ENCODE measurements at places on chromosomes 6 and 20.

DNA sequence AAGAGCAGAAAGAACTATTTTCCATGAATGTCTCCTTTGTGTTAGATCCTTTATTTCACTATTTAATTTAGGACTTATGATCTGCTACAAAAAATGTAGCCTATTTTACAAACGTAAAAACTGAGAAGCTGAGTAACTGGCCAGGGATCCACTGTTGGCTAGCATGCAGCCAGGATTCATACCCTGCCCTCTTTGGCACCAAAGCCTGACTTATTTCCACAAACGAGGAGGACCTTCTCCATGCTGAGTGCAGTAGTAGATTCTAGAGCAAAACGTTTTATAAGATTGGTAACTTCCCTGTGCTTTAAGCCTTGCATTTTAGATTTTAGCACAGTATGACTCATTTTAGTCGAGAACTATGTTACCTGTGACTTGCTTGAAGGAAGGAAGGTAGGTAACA is 74.3 kb downstream of the NCOA7 start:
- no peak for DNase-seq

GRCh38 chr20:56922497-56922896 is 293.4 kb downstream of the TFAP2C start:
- no peak for DNase-seq

GRCh38 chr6:3325210-3325609 is 66.5 kb downstream of the PSMG4 start:
- no peak for DNase-seq

DNA sequence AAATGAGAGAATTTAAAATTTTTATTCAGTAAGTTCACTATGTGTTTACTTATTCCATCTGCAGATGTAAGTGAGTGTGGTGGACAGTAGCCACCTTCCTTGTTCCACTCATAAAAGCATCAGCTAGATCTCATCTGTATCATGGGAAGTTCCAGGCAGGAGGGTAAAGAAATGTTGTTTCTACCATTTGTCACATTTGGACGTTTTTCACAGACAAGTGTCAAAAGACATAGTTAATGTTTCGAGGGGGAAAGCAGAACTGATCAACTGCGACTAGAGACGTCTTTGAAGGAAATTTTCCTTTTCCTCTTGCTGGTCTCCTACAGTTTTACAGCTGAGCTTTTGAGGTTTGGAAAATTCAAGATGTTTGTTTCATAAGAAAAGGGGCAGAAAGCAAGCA is 55.9 kb upstream of the ISM1 start:
- no peak for DNase-seq

DNA sequence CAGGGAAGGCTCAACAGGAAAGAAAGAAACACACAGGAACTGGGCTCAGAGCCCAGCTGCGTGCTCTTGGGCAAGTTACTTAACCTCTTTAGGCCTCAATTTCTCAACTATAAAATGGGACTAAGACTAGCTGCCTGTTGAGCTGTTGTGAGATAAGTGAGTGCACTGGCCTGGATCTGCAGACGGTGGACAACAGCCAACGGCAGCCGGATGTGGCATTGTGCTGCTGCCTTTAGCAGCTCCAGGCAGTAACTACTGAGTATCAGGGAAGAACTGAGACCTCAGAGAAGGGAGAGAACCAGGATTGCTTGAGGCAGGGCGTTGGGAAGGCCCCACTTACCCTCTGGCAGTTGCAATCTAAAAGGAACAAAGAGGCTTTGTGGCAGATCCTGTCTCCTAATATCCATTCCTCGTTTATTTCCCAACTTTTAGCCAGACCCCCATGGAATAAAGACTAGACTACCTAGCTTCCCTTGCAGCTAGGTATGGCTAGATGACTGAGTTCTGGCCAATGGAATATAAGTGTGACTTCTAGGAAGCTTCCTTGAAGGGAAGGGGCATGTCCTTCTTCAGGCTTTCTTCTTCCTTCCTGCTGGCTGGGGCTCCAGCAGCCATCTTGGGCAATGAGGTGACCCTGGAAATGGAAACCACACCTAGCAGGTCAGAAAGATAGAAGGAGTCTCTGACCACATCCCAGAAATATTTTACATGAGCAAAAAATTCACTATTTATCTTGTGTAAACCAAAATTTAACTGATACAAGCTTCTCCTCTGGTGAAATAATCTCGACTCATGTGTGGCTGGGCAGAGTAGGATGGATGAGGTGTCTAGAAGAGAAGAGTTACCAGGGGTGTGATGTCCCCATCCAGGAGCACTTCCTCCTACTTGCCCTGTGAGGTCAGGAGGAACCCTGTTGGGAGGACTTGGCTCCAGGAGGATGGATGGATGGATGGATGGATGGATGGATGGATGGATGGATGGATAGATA is 67.6 kb downstream of the MRPL14 start:
- DNase-seq = no peak

- DNase-seq = no peak
Observed at GRCh38 chr20:3107464-3108025, 23.0 kb upstream of the AVP start.

DNA sequence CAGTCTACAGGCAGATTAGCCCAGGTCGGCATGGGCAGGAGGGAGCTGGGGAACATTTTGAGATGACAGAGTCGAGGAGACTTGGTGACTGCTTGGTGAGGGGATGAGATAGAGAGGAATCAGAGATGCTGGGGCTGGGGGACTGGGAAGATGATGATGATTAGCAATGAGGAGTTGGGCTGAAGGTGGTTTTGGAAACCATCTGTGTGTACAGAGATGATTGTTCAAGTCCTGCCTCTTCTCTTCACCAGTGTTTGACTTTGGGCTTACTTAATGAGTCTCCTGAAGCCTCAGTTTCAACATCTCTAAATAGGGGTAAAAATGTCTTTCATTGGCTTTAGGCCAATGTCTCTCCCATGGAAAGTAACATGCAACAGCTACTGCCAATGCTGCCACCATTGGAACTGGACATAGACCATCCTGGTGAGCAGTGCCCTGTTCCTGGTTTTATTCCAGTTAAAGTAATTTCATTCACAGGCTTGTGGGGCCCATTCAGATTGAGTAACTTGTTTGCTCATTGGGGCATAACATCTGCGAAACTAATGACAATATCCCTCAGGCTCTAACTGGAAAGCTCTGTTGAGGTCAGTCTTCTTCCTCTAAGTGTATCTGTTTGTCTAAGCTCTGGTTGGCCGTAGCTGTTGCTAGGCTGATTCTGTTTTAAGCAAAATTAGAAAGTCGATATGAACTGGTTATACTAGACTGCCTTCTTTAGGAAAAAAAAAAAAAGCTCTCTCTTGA is 99.1 kb downstream of the ARMC2 start:
- DNase-seq = peak; percentile 97

- DNase-seq = no peak
Observed at GRCh38 chr6:91083211-91083610, 496.3 kb upstream of the MAP3K7 start.

DNA sequence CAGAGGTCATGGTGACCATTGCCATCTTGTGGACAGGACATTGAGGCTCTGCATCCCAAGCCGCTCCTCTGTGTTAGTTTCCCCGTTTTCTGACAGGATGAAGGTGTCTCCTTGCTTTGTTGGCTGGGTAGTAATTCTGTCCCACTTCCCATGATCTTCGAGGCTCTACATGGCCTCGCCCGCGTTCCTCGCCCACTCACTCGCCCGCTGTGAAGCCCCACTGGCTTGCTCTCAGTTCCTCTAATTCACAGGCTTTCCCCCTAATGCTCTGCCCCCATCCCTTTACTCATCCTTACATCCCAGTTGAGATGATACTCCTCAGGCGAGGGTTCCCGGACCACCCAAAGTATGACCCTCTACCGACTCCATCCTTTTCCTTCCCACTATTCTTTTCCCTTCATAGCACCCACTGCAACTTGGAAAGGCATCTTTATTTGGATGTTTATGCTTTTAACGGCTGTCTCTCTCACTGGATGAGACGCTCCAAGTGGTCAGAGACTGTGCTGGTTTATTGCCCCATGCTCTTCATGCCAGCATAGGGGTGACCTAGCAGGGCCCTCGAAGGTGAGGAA is 511 bp upstream of the SLC35B2 start:
- no peak for DNase-seq

DNA sequence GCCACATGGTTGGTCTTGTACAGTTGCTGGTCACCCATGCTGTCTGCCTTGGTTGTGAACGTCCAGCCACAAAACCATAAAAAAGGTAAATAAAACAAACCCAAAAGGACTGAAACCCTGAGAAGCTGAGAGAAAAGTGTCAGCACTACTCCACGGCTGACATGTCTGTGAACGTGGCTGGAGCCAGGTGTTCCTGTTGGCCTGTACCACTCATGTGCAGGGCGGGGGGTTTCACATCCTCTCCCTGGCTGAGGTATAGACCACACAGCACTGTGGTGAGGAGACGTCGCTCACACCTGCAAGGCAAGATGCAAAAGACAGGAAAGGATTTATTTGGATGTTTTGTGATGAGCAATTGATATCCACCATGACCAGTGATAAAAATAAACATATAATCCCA is 51.9 kb upstream of the MRPS10 start:
- DNase-seq = no peak

- no peak for DNase-seq
Observed at GRCh38 chr20:4445784-4446183, 275.9 kb upstream of the PRND start.

GRCh38 chr6:56860475-56860874 is 94.4 kb upstream of the BEND6 start:
- no peak for DNase-seq

DNA sequence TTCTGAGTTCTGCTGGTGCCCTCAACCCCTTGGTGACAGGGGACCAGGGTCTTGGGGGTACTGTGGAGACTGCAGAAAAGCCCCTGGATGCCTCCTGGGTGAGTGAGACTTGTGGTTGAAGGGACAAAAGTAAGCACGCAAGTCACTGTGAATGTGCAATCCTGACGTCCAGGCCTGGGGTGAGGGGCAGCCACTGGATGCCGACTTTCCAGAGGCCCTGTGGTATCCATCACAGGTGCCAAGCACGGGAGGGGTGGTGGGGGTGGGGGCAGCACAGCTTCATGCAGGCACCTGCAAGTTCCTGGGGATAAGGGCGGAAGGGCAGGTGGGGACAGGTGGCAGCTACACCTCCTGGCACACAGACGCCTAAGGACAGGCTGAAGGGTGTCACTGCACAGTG is 20.1 kb upstream of the UBE2V1 start:
- DNase-seq = no peak

- no peak for DNase-seq
Observed at GRCh38 chr6:127289934-127290333, 23.3 kb downstream of the RNF146 start.

GRCh38 chr20:32229251-32229747 is 21.6 kb downstream of the POFUT1 start:
- DNase-seq = no peak

DNA sequence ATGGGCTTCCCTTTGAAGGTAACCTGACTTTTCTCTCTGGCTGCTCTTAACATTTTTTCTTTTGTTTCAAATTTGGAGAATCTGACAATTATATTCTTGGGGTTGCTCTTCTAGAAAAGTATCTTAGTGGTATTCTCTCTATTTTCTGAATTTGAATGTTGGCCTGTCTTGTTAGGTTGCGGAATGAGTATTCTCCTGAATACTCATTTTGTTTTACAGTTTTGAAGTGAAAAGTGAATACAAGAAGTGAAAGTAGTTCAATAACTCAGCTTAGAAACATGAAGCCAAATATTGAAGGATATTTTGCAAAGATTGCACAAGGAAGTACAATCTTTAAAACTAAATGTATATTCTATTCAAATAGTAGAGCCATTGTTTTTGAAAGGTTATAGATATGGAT is 120.2 kb upstream of the MAP3K4 start:
- no peak for DNase-seq

DNA sequence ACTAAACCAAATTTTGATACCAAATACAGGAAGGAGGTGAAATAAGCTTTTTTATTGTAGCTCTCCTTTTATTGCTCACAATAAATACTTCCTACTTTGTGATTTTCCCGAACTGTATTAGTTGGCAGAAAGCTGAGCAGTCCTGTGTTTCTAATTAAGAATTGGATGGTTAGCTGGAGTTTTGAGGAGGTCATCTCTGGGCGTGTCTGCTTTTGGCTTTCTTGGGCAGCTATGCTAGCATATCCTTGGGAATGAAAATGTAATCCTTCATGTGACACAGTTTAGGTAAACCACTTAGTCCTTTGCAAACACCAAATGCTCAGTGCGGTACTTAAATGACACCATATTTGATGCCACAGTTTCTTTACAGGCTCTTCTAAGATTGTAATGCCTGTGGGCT is 67.5 kb downstream of the MTHFD1L start:
- no peak for DNase-seq

DNA sequence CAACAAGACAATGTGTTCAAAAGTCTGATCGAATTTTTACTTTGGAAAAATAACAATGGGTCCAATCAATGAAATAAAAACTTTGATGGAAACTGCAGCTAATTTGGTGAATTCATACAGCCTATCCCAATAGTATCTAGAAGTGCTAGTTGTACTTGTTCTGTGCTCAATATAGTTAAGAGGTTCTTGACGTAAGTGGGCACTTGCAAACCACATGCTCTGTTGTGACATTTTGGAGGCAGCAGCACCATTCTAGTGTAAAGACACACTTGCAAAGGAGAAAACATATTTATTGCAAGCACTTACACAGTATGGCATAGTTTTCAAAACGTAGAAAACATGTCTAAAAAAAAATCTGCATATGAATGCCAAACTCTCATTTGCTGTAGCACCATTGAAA is 6.7 kb upstream of the KLHL31 start:
- no peak for DNase-seq

- no peak for DNase-seq
Observed at GRCh38 chr6:46772762-46773161, 20.4 kb upstream of the MEP1A start.

GRCh38 chr6:55003719-55004430 is 157.3 kb downstream of the FAM83B start:
- no peak for DNase-seq

GRCh38 chr6:124055963-124056362 is 252.3 kb downstream of the NKAIN2 start:
- DNase-seq = no peak

GRCh38 chr6:138817799-138818198 is 21.9 kb downstream of the ECT2L start:
- peak; percentile 100 for DNase-seq

DNA sequence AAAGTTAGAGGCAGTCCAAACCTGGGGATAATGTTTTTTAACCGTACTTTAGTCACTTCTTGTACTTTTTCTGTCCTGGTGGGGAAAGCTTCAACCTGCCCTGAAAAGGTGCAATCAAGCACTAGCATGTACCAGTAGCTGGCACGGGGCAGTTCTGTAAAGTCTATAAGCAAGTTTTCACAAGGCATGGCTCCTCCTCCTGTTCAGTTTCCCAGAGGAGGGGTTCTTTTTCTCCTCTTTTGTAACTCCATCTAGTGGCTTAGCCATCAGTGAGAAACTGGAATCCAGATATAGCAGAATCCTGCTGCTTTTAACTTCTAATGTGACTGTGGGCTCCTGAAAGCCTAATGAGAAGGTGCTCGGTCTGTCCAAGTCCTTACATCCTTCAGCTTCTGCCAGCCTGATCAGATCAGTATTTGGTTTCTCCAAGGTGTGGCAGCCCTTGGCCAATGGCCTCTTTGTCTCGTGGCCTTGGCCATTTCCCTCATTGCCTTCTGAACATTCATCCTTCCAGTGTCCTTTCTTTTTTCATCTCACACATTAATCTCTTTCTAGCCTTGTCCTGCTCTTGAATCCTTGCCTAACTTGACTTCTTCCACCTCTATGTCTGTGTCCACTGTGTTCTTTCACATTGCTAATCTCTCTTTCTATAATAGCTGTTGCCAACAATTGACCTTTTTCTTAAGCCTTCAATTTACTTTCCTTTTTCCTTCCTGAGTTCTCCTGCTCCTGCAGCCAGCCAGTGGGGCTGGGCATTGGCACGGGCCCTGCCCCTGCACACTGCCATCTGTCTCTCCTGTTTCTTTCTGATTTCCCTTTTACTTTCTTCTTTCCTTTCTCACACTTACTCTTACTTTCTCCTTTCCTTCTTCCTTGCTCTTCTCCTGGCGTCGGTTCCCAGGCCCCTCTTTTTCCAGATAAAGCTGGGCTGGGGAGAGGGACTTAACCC is 222.0 kb upstream of the SYNCRIP start:
- peak; percentile 48 for DNase-seq

Measured in foreskin keratinocyte (primary cell).